Activated T-helper 1 cell treated with anti-CD3 and anti-CD28 coated beads, Interleukin-12 subunit alpha, Interleukin-12 subunit beta, Interleukin-2, Interleukin-4 antibody, amounts not matched to agents 30 ng/mL and 10 ng/mL and 1 ng/mL, durations not matched to agents 14 hours and 24 hours and 36 hours (primary cell): ENCODE measurements at places on chromosomes 1 and 21. TPM values are rescaled to one million over a fixed set of nuclear protein-coding genes. Genes with fewer than 3 reads are reported as not detected.

Gene DDX20
- total RNA-seq, result 21.5 and 25.2 TPM in 2 replicates

Gene CNN3
- total RNA-seq, result 1.4 and 1.9 TPM in 2 replicates

Gene URB2
- total RNA-seq, result 37.3 and 38.4 TPM in 2 replicates

Gene MATN1
- total RNA-seq, result 0.42 and 0.70 TPM in 2 replicates

Gene FBXO2
- 0.60 and 0.93 TPM in 2 replicates for total RNA-seq

Gene CCDC185
- total RNA-seq, result not detected in 2 replicates

Gene SPRR5
- total RNA-seq, result not detected in 2 replicates

Gene PSRC1
- 3.6 and 5.5 TPM in 2 replicates for total RNA-seq

Gene KCNE1
- total RNA-seq, result 0.41 and 0.51 TPM in 2 replicates

DNA sequence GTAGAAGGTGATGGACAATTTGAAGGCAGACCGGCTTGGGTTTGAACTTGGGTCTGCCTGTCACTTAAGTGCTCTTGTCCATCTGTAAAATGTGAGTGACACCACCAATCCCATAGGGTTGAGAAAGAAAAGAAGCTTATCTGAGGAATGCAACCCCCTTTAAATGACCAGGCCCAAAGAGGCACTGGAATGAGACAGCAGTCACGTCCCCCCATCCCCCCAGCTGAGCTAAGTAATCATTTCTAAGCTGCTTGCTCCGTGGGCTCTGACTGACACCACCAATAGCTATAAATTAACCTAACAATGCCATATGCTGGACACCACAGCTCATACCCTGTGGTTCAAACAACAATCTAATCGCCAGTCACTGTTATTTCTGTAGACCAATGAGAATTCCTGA, 15.1 kb downstream of the LCA5L start:
- DNase-seq, result no peak

GRCh38 chr1:55037733-55038551, 1.4 kb upstream of the PCSK9 start:
- DNase-seq, result no peak

- no peak for DNase-seq
These were observed 119.2 kb downstream of the DMRTB1 start for GRCh38 chr1:53578358-53578757.

DNA sequence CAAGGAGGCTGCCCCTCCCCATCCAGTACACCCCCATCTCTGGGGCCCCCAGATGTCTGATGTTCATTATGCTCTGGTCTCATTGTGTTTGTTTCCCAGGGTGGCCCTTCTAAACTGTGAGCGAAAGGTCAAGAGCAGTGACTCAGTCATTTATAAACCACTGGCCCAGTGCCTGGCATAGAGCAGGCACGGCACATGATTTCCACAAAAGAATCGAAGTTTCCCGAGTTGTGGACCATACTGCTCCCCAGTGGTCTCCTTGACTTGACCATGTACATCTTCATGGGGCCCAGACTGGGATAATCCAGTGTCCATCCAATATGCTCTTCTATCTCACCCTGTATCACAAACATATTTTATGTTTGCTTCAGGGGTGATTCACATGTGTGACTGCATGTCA, 153.3 kb downstream of the NR5A2 start:
- no peak for DNase-seq

- no peak for DNase-seq
These were observed at the start of gene C1QA for GRCh38 chr1:22636353-22636752. Gene C1QA (plus strand): TSS chr1:22636628. CDS start chr1:22637617, 989 bp downstream.

- no peak for DNase-seq
These were observed 1033.7 kb downstream of the KCNT2 start for GRCh38 chr1:195574511-195574910.

DNA sequence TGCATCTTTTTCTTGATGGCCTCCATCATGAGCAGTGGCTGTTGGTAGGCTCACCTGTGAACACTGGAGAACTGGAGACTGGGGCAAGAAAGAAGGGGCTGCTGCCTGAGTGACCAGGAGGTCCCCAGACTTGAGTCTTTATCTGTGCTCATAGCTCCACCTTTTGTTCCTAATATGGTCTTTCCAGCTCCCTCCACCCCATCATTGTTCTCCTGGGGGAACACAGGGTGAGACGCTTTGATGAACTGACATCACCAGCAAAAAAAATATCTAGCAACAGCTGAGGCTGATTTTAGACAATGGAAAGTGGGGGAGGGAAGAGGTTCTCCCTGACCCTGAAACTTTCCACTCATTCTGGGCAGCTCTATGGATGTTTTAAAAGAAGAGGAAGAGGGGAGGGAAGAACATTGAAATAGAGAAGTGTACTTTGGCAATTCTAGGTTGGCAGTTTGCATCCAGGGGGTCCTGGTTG, at the start of gene TPM3:
Gene TPM3 (minus strand): TSS at position 111 of the 472 bp plus-strand sequence. CDS start 82 bp downstream, at position 29.
- DNase-seq, result no peak

DNA sequence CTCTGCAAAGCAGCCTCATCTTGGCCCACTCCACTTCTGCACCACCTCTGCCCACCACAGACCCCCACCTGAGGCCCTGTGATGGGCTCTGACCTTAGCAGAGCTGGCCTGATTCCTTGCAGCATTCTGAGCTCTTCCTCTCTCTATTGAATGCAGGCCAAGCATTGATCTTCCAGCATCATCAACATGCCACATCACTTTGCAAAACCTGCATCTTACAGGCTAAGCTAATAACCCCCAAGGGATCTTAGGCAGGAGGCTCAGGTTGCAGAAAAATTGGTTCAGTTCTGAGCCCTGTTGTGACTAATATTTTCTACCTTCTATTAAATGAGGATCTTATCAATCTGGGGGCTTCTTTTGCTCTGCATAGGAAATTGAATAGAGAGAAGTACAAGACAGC, 78.7 kb downstream of the ATP1A1 start:
- DNase-seq, result no peak
